ENCODE measurements at places on chromosomes 1 and 21.

GRCh38 chr1:21317035-21317689 is 26.9 kb upstream of the ECE1 start:
- DNase-seq: no peak

GRCh38 chr1:15426492-15427279 is 11.6 kb upstream of the CTRC start:
- DNase-seq: no peak

DNA sequence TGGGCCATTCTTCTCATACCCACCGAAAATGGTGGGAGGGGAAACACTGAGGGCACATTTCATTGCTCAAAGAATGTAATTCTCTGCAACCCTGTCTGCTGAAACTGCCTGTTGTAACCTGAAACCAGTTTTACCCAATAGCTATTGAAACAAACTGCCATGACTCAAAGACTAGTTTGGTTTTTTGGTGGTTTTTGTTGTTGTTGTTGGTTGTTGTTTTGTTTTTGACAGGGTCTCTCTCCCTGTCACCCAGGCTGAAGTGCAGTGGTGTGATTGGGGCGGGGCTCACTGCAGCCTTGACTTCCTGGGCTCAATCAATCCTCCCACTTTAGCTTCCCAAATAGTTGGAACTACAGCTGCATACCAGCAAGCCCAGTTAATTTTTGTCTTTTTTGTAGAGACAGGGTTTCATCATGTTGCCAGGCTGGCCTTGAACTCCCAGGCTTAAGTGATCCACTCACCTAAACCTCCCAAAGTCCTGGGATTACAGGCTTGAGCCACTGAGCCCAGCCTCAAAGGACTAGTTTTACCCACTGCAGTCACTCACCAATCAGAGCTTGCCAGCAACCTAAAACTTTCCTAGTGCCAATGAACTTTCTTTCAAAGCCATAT is 2.1 kb upstream of the IPP start:
- no peak for DNase-seq

- no peak for DNase-seq
Measured at GRCh38 chr1:97791251-97791650, 129.6 kb downstream of the DPYD start.

DNA sequence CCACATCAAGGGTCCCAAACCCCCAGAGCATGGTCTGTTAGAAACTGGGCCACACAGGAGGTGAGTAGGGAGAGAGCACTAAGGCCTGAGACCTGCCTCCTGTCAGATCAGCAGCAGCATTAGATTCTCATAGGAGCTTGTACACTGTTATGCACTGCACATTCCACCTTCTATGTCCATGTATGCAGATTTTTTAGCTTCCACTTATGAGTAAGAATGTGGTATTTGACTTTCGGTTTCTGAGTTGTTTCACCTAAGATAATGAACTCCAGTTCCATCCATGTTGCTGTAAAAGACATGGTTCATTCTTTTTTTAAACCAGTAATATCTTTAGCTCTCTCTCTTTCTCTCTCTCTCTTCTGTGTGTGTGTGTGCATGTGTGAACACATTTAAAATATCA is 663 bp upstream of the GBP6 start:
- DNase-seq: peak; percentile 80

- DNase-seq: no peak
Measured at GRCh38 chr1:184824691-184825323, 70.1 kb upstream of the EDEM3 start.

GRCh38 chr1:7591565-7591964 is 179.5 kb upstream of the VAMP3 start:
- no peak for DNase-seq

GRCh38 chr1:65393347-65393746 is 27.1 kb upstream of the LEPR start:
- no peak for DNase-seq

- DNase-seq: no peak
Measured at GRCh38 chr1:43447891-43448708, 5.6 kb downstream of the HYI start.

GRCh38 chr1:227372726-227373130 is 54.4 kb upstream of the CDC42BPA start:
- DNase-seq: no peak

DNA sequence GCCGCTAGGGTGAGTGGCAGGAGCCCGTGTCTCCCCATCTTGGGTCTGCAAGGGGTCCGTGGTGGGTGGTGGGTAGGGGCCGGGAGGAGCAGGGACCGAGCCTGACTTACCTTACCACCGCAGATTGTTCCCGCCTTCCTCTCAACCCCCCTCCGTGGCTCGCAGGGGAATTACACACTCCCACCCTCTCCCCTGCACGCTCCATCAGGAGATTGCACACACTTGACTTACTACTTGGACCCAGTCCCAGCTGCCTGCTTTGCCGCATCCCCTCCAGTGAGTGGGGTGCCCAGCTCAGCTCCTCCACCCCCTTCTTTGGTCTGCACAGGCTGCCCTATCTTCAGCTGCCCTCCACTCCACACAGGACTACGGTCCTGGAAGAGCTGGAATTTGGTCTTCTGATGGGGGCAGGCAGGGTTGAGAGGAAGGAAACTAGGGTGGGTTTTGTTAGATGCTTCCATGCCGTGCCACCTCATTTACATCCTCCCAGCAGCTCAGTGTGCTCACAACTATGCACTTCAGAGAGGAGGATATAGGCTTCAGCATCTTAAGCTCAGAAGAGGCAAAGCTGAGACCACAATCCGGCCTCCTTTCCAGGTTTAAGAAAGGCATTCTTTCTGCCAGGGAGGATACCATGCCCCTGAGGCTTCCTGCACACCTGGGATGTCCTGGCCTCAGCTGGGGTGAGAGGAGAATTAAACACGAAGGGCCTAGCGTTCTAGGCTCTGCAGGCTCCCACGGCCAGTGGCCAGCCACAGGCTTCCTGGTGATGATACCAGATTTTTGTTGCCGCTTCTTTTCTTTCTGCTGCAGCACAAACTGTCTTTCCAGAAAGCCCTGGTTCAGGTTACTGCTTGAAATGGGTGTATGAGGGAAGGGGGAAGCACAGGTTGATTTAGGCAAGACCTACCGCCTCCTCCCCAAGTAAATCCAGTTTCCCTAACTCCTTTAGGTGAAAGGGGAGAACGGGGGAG is 2.3 kb downstream of the KCNC4 start:
- DNase-seq: no peak

DNA sequence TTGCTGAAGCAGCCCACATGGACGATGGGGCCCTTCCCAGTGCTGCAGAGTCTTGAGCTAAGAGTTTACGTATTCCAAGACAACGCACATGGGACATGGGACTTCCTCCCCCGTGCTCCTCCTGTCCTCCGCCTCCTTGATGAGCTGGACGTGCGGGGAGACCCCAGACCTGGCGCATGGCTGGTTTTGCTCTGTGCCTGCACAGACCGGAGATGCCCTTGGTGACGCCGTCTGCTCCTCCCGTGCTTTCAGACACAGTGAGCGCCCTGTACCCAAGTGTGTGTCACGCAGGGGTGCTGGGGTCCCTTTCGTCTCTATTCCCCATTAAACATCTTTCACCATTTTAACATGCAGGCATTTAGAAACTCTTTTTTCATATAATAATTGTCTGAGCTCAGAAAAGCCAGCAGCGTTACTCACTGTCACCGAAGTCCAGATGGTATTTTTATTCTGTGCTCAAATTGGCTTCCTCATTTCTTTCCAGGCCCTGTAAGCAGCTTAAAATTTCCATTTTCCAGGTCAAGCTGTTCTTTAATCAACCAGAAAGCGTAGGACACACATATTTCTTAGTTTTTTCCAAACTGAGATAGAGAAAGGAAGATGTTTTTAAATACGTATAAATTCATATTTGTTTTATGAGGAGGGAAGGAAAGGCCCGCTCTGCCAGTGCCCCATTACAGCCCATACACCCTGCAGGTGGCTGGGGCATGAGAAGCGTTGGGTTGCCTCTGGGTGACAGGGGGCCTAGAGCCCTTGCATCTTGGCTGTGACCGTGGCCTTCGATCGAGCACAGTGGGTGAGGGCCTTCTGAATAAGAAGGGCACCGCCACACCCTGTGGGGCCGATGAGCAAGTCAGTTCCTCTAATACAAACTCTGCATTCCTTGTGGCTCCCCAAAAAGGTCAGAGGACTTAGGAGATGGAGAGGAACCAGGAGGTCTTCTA is 17.9 kb upstream of the ZBTB21 start:
- no peak for DNase-seq

DNA sequence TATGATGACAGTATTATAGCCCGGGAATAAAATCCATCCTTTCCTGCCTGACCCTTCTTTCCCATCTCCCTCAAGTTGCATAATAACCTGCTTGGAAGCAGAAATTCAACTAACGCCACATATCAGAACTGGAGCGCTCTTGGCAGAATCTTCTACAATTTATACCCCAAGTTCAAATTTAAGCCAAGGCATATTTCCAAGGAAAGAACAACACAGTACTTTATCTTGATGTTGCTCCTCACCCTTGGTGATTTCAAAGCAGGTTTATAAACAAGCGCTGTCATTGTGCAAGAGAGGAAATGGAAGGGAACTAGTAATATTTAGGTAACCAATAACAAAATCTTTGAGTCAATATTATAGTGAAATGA is 38.0 kb upstream of the PTGFRN start:
- no peak for DNase-seq

DNA sequence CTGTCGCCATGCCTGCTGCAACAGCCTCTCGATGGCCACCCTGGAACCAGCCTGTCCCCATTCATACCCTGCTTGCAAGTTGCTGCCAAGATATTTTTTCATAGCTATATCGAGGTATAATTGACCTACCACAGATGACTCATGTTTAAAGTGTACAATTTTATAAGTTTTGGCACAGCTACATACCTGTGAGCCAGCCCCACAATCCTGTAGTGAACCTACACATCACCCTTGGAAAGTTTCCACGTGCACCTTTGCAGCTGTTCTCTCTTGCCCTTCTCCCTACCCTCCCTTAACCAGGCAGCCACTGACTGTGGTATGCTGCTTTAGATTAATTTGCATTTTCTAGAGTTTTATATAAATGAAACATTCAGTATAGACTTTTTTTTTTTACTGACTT is 23.0 kb upstream of the KCNJ6 start:
- no peak for DNase-seq

GRCh38 chr1:53987880-53988279 is 30.1 kb downstream of the LDLRAD1 start:
- DNase-seq: peak; percentile 52

DNA sequence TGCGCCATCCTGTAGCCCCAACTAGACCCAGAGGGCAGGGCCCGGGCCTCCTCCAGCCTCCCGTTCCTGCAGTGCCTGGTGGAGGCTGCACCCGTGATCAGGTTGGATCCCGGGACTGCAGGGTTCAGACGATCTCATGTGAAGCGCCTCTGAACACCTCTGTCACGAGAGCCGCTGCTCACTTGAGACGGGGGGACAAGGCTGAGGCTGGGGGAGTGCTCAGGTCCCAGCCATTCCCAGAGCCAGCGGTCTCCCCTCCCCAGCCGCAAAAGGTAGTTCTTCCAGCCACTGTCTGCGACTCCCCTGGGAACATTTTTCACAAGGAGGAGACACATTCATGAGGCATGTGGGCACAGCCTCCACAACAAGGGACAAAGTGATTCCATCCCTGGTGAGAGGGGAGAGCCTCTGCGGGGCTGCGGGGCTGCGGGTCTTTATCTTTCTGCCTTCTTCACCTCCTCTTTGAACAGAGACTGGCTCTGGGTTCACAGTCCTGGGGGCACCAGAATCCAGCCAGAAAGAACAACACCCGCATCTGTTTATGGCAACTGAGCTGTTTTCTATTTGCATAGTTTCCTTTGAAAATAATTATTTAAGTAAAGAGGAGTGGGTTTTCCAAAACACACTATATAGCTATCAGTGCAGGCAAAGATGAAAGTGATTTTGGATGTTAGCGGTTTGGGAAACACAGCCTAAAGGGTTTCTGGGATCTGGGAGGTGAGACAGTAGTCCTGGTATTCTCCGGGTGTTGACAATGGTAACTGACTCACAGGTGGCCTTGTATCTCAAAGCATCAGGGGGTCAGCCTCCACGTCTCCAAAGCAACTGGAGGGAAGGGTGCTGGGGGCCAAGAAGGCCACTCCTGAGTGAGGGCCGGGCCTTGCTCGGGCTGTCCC is 13.0 kb upstream of the LDLRAP1 start:
- no peak for DNase-seq

GRCh38 chr1:32447469-32448185 is 17.2 kb upstream of the ZBTB8B start:
- DNase-seq: no peak

GRCh38 chr1:232635778-232636356 is 5.9 kb upstream of the SIPA1L2 start:
- DNase-seq: no peak

GRCh38 chr21:34205811-34206571 is 132.6 kb downstream of the MRPS6 start:
- peak; percentile 50 for DNase-seq

- no peak for DNase-seq
Measured at GRCh38 chr1:168976267-168976666, 130.2 kb upstream of the ATP1B1 start.

- DNase-seq: no peak
Measured at GRCh38 chr1:56578963-56579875, at the start of gene PLPP3. PLPP3 (minus strand) TSS chr1:56579563; CDS start chr1:56579016, 547 bp downstream.

GRCh38 chr1:21937034-21937371 is at the start of gene HSPG2:
HSPG2 (minus strand) TSS chr1:21937310; CDS start chr1:21937217, 93 bp downstream.
- DNase-seq: no peak

GRCh38 chr1:10707208-10707607 is 89.2 kb downstream of the CASZ1 start:
- no peak for DNase-seq

DNA sequence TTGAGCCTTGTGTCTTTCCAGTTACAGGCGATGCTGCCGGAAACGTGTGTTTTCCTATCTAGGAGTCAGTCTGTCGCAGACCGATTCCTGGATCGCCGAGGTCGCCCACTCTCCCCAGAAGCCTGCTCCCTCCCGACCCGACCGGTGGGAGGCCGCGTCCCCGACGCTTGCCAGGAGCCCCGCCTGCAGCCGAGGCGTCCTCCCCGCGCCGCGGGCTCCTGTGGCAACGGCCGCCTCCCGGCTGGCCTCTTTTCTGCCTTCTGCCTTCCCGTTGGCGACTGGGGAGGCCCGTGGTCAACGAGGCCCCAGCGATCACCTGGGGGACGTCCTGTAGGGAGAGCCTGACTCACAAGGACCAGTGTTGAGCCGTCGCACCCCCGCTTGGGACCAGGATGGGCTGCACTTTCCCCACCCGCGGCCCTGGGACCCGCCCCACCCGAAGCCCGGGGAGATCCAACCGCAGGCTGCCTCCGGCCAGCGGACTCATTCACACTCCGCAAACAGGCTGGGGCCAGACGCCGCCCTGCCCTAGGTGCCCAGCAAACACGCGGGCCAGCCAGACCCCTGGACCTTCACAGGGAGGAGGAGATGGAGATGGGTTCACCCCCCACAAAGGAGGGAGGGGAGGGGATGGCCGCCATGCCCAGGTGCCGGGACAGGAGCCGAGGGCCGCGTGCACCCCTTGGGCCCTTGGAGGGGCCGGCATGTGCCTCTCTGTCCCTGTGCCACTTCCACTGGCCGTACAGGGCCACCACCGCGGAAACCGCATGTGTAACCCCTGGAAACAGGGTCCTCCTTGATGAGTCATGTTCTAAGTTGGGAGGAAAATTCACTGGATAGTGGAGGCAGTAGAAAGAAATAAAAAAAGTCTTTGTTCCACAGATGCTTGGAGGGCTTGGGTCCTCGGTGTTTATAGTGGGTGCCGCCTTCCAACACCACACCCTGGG is 7.2 kb upstream of the COL6A1 start:
- DNase-seq: no peak

GRCh38 chr1:15055736-15056415 is 97.7 kb upstream of the TMEM51 start:
- DNase-seq: no peak

All from T-helper 1 cell (primary cell).